Hippocampal formation (tissue), 2 donors: ENCODE measurements at places on chromosomes 4 and X.
A peak's percentile ranks its signal among the peaks of the same experiment; 100 is the strongest.

GRCh38 chrX:19734111-19734510 lies 153.3 kb downstream of the SH3KBP1 start:
- no peak for DNase-seq

GRCh38 chr4:176186067-176186466 lies 9.3 kb downstream of the SPATA4 start:
- DNase-seq, result no peak

DNA sequence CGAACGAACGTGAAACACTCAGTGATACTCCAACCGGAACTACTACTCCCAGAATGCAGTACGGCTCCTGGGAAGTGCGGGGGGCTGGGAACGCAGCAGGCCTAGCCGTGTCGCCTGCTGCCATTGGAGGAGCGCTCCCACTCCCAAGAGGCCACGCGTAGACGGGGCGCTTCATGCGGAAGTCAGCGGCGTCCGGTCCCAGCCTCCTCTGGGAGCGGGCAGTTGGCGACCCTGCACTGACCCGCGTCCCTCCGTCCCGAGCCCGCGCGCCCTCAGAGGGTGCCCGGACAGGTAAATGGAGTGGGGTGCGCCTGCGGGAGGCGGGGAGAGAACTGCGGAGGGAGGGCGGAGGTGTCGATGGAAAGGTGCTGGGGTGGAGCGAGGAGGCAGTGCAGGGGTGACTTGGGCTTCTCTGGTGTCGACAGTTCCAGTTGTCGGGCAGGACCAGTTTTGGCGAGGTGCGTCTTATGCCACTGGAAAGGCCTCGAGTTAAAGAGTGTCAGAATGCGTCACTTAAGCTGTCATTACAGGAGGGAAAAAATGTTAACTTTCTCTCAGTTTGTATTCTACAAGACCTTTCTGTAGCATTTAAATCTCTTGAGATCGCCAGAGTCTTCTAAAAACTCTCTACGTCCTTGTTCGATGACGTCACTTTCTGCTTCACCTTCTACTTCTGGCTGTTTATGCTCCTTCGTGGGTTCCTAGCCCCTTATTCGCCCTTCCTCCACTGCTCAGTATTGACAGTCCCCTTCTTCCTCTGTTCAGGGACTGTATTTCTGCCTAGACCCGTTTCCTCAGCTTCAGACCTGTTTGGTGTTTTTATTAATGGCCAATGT lies at the start of gene VAMP7:
TSS of gene VAMP7 (plus strand) at position 188 of the 836 bp plus-strand sequence. CDS start 8,122 bp downstream, outside the sequence.
- peak; percentile 81 for DNase-seq

- DNase-seq, result no peak
These were observed at the start of gene ZNF518B for GRCh38 chr4:10457255-10457801. Gene ZNF518B (minus strand): TSS chr4:10457426. CDS start chr4:10446328, 11,098 bp downstream.

- no peak for DNase-seq
These were observed 221.7 kb upstream of the DIPK2B start for GRCh38 chrX:45422216-45422925.

DNA sequence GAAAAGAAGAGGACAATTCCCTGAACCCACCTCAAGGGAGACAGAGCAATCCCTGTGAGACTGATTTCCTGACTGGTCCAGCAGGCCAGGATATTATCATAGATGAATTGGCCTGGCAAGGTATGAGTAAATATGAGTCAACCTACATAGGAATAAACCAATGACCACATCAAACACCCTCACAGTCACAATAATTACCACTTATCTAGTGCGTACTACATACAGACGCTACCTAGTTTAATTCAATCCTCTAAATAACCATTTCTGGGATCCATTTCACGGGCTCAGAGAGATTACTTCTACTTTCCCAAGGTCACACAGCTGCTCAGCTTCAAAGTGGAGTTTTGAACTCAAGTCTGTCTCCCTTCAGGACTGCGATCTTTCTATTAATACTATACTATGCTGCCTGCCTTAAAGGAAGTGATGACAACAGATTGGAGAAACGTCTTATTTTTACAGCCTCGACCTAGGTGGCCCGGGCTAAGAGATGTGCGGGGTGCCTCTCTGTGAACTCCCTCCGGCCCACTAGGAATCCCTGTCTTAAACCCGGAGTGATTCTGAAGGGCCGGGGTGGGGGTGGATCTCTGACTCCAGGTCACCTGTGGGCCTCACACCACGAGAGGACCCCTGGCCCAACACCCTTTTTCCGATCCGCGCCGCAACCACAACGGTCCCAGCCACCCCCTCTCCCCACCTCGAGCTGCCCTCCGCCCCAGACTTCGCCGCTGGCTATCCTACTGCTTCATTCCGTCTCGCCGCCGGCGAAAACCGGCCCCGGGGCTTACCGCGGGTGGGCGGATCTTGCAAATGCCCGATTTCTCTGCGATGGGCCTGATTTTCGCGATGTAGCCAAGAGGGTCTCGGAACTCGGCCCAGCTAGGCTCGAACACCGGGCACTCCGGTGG lies 800 bp downstream of the KDM5C start:
- DNase-seq, result no peak

DNA sequence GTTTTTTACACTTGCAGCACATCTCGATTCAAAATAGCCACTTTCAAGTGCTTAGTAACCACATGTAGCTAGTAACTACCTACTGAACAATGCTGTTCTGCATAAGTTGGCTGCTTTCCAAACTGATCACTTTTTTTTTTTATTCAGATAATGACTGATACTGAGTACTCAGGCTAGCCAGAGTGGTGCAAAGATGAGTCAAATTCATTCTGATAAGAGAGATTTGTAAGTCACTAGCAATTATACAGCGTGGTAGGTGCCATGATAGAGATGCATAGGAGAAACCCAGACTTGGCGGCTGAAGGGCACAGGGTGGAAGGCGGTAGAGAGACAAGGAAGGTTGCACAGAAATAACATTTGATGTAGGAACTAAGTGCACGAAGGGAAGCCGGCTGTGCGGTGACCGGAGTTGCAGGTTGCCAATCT lies 357 bp upstream of the IGBP1 start:
- DNase-seq, result no peak

- no peak for DNase-seq
These were observed 90.9 kb downstream of the HNRNPD start for GRCh38 chr4:82282875-82283274.

DNA sequence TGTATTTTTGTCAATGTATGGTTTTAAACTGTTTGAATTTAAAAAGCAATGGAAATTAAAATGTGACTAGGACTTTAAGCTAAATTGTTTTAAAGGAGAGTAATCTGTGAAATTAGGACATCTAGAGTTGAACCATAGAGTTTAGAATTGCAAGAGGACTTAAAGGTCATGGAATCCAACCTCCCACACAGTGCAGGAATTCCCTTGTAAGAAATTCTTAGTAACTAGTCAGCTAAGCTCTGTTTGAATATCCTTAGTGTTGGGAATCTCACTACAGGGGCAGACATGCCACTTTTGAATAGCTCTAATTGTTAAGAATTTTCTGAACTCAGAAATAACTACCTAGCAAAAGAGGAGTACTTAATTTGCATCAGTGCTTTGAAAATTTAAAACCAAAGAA lies 292.9 kb downstream of the IL1RAPL1 start:
- no peak for DNase-seq

DNA sequence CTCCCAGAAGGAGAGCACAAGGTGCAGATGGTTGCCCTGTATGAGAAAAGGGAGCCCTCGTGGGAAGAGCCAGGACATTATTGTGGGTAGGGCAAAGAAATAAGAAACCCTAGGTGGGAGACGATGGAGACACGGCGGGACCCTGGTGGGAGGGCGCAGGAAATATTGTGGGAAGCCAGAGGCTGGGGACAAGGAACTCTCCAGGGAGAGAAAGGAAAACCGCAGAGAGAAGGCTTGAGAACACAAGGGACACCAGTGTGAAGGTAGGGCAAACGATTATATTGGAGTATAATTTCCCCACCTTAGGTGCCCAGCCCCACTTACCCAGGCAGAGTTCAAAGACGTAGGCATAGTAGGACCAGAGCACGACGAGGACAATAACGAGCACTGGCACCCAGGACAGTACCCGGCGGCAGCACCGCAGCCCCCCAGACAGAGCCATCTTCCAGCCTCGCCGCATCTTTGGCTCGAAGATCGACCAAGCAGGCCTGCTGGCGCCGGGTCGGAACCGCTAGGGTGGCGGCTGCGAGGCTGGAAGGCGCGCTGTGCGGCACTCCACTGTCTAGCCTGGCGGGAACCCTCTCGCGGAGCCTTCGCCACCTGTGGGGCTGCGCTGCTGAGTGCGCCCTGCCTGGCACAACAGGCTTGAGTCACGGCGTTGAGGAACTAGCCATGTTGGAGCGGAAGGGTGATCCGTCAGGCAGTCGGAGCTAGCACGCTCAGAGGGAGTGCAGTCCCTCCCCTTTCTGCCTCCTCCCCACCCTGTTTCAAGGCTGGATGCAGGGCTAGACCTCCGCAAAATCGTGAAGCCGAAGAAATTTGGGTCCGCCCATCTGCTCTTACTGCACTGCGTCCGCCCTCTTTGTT lies at the start of gene ZDHHC15:
TSS of gene ZDHHC15 (minus strand) at position 473 of the 867 bp plus-strand sequence. CDS start at position 460, 13 bp downstream.
- peak; percentile 33 for DNase-seq

DNA sequence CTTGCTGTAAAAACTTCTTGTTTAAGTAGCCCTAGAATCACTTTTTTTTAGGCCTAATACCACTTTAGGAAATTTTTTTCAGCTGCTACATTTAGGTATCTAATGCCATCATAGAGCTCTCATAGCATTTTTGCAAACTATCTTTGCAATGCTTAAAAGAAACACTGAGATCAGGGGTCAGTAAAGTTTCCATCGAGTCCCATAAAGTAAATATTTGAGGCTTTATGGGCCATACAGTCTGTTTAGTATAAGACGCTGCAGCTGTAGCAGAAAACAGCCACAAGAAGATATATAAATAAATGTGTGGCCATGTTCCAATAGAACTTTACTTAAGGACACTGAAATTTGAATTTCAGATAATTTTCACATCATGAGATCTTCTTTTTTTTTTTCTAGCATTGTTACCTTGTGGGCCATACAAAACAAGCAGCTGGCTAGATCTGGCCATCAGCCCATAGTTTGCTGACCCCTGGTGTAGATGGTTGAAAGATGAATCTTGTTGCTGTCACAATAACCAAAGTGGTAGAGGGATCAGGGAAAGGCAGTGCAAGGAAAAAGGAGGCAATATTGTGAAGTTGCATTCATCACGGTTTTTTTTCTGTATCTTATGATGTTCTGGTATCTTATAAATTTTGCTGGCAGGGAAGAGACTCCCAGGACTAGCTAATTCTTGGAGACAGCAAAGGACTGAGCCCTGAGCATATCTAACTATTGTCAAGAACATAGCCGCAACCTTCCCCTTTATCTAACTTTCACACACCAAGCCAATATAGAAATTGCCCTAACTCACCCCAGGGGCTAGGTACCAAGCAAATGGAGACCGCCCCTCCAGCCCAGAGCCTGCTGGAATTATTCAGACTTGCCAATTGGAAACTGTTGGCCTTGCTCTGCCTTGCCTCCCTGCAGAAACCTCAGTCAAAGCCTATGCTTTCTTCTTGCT lies 46.6 kb downstream of the RASGEF1B start:
- no peak for DNase-seq

- no peak for DNase-seq
These were observed 20.3 kb downstream of the TEC start for GRCh38 chr4:48249378-48249777.

- no peak for DNase-seq
These were observed 28.1 kb downstream of the CASP6 start for GRCh38 chr4:109675181-109675580.

GRCh38 chrX:3962511-3963311 lies 249.3 kb upstream of the PRKX start:
- DNase-seq, result peak; percentile 36

- DNase-seq, result no peak
These were observed 116.6 kb downstream of the PAPSS1 start for GRCh38 chr4:107603430-107603829.

DNA sequence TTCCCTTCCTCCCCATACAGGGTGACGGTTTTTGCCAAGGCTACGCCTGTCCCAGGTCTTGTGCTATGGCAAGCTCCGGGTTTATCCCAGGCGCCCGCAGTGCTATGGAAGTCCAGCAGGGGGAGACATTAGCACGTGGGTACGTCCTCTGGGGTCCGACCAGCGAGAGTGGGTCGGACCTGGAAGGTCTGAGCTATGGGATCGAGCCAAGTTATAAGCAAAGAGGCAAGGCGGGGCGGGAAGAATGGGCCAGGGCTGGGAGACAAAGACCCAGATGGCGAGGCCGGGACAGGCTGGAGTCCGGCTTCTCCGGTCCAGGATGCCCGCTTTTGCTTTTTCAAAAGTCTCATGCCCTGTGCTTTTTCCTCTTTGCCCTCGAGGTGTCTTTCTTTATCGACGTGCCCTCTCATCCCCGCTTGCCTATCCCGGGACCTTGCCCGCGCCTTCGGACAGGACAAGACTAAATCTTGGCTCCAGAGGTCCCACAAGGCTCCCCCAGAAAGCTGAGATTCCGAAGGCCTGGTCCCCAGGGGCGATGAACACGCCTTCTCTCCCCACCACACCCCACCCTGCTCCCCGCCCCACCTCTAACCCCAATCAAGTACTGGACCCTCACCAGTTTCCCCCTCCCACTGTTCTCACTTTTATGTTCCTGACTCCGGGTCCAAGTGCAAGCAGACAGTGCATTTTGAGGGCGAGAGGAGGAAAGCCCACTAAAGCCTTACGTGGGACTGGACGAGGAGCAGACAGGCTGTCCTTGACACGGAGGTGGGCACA lies 785 bp upstream of the EFNB1 start:
- peak; percentile 74 for DNase-seq
